ENCODE measurements at places on chromosomes 5 and 9.

DNA sequence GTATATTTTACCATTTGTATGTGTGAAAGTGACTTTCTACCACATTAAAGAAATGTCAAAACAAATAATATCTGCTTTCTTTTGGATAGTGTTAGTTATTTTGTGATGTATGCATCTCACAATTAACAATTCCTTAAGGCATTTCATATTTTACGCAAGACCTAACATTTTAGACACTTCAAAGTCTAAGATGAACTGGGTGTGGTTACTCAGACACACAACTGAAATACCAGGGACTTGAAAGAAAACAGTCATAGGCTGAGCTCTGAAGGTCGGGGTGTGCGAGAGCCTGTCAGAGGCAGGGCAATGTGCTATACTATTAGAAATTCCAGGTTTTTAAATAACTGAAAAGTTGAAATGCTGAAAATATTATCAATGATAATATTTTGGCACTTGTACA, 44.5 kb upstream of the ZNF622 start:
- DNase-seq, result no peak

GRCh38 chr5:39640552-39640951, 215.8 kb upstream of the DAB2 start:
- DNase-seq, result no peak

GRCh38 chr5:140946578-140946977, 19.7 kb upstream of the PCDHAC2 start:
- DNase-seq, result no peak

DNA sequence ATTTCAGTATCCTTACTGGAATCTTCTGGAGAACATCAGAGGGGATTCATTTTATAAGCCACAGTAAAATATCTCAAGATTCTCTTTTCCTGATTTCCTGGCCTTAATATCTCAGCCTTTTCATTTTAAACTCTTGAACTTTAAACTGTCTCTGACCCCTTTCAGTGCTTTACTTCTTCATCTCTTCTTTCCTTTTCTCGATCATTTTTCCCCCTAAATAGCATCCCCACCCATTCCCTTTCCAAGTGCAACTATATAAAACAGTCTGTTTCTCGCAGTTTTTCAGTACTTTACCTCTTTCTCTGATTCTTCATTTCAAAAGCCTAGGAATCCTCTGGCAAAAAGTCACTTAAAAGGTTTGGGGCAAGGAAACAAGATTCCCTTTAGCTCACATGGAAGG, 80.5 kb downstream of the PALM2AKAP2 start:
- DNase-seq, result no peak

DNA sequence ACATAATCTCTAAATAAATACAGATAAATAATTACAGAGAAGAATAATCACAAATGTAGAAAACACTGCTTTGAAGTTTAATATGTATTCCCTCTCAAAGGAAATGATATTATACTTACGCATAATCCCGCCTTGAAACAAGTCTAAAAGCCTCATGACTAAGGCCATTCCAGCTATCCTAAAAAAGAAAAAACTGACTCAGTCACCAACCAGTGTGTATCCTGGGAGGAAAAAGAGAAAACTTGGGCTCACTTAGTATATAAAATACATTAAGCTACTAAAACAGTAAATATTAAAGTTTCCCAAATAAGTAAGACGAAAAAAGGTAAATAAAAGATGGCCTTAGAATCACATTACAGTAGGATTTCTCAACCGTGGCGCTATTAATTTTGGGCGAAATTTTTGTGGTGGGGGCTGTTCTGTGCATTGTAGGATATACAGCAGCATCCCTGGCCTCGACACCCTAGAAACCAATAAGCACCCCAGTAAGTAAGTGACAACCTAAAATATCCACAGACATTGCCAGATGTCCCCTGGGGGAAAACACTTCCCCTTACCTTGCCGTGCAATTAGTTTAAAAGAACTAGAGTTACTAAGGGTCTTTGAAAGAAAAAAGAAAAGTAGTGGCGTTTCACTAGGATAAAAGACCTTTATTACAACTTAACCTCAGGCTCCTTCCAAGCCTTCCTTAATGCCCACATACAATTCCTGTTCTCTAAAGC, 1.1 kb downstream of the HSPA9 start:
- no peak for DNase-seq

- DNase-seq, result no peak
These were observed 163.8 kb downstream of the SEC61B start for GRCh38 chr9:99385814-99386279.

DNA sequence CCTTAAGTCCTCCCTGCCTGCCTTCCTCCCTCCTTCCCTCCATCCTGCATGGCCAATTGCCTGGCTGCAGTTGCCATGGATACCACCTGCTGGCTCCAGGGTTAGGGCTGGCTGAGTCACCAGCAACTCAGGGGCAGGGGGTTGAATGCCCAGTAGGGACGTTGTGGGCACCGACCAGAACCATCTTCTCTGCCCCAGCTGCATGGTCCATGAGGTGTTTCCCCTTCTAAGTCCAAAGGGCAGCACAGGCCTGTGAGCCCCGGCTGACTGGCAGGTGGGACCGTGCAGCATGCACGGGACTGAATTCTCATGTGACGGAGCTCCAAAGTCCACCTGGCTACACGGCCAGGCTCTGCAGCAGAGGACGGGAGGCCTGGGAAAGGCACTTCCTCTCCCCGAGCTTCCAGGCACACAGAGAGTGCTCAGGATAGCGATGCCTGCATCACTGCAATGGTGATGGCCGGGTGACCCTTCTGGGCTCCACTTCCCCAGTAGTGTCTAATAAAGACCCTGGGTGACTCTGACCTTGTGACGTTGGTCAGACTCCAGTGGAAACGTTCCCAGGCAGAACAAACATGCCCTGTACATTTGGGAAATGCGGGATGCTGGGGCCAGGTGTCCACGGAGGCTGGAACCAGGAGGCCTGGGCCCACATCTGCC, 5.7 kb downstream of the ASS1 start:
- DNase-seq, result no peak

GRCh38 chr5:55585206-55585610, 50.4 kb upstream of the PLPP1 start:
- no peak for DNase-seq

- DNase-seq, result no peak
These were observed 75.7 kb upstream of the SAP30L start for GRCh38 chr5:154370119-154370518.

GRCh38 chr9:101601904-101602765, 7.4 kb upstream of the PPP3R2 start:
- no peak for DNase-seq

DNA sequence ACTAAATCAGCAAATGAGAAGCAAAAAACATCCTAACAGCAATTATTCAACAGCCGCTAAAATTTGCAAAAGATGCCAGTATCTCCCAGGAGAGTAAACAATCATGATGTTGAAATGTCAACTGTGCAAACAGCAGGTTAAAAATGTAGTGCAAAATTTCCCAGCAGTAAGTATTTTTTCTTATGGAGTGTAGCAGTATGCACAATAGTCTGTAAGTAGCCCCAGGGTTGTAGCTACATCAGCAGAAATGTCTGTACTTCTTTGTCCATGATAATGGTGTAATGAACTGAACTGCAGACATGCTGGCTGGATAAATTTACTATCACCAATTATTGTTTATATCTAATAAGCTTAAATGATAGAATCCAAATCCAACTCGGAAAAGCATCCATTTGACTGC, 31.4 kb downstream of the GRIN3A start:
- no peak for DNase-seq

GRCh38 chr5:143004361-143005145, 234.4 kb downstream of the ARHGAP26 start:
- no peak for DNase-seq

GRCh38 chr9:97711223-97711626, 14.1 kb upstream of the XPA start:
- no peak for DNase-seq

GRCh38 chr5:10511741-10512640, 51.9 kb upstream of the ANKRD33B start:
- DNase-seq, result no peak

GRCh38 chr5:78726571-78726970, 78.0 kb upstream of the LHFPL2 start:
- no peak for DNase-seq

DNA sequence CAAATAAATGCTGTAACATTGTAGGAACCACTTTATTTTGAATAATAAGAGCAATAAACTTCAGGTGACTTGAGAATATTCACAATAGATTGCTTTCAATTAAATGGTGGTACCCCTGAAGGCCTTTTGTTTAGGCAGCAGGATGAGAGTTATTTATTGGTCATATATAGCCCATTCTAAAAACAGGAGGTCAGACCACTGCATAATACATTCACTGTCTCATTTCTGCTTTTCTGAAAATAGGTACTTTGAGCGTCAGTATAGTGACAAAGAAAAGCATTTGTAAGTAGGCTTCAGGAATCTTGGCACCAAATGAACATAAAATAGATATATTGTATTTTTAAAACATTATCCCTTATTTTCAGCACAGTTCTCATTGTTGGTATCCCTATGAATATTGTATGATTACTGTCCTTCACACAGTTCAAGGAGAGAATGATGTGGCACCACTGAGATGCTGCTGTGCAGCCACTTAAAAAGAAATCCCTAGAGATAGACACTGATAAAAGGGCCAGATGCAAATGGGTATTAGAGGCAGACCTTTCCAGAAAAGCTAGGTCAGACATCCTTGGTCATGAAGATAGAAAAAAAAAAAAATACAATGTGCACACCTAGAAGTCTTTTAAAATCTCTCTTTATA, 381.8 kb upstream of the ST8SIA4 start:
- DNase-seq, result no peak
